Activated B cell treated with CpG ODN at 0.5 μM for 24 hours (primary cell): ENCODE measurements at places on chromosomes 5 and 9.

DNA sequence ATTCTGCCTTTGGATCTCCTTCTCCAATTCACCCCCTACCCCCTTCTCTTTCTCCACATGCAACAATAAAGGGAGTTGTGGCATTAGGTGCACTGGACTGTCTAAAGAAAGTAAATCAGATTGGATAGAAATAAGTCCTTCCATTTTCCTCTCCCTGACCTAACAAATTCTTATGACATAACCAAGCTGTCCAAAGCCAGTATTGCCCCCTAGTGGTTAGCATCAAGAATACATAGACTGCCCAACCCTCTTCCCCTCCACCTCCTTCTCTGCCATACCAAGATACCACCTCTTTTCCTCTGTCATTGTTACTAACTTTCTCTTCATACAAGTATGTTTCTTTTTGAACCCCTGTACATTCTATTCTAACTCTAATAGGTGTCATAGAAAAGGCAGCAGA is 45.7 kb downstream of the PPARGC1B start:
- H3K27me3 ChIP-seq: no peaks in the 10 kb centered on the region
- peaks cover 2% of the 10 kb centered on the region for H3K36me3 ChIP-seq
- peaks cover 52% of the 10 kb centered on the region for H3K4me1 ChIP-seq
- H3K27ac ChIP-seq: no peak overlapping the region
- no peak overlapping the region for H3K4me3 ChIP-seq

GRCh38 chr9:5857928-5858327 is 25.0 kb upstream of the ERMP1 start:
- no peak for DNase-seq
- no peak overlapping the region for H3K27ac ChIP-seq
- H3K36me3 ChIP-seq: peaks cover 4% of the 10 kb centered on the region
- no peak overlapping the region for H3K4me3 ChIP-seq

- H3K4me3 ChIP-seq: no peak overlapping the region
- no peak for DNase-seq
- H3K36me3 ChIP-seq: peaks cover 90% of the 10 kb centered on the region
- no peaks in the 10 kb centered on the region for H3K27me3 ChIP-seq
- peaks cover 24% of the 10 kb centered on the region for H3K4me1 ChIP-seq
- no peak overlapping the region for H3K27ac ChIP-seq
Measured at GRCh38 chr5:151108566-151108965, 27.7 kb upstream of the TNIP1 start.

DNA sequence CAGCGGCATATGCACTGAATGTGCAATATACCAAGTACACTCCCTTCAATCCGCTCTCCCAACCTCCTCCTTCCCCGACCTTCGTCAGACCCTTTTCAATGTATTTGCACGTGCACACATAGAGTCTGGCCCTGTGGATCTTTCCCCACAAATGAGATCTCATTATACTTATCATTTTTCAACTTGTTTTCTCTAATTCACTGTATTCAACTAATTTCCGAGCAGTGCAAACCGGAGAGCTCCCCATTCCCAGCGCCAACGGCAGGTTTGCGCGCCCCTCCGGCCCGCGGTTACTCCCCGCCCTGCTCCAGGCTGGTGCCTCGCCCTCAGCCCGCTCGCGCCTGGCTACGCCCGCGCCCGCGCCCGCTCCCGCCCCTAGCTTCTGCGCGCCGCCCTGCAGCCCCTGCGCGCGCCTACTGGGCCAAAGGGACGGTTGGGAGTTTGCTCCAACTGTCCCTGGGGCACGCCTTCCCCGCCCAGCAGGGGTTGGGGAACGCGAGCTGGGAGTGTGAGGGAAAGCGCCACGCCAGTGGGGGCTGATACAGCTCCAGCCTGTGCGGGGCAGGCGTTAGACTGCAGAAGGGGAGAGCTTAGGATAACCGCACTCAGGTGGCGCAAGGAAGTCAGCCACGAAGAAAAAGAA is 3.3 kb upstream of the CDC20B start:
- peak overlapping the region; percentile 28 for H3K4me3 ChIP-seq
- DNase-seq: peak; percentile 28
- H3K36me3 ChIP-seq: no peaks in the 10 kb centered on the region
- peaks cover 37% of the 10 kb centered on the region for H3K4me1 ChIP-seq
- peaks cover 60% of the 10 kb centered on the region for H3K27me3 ChIP-seq

DNA sequence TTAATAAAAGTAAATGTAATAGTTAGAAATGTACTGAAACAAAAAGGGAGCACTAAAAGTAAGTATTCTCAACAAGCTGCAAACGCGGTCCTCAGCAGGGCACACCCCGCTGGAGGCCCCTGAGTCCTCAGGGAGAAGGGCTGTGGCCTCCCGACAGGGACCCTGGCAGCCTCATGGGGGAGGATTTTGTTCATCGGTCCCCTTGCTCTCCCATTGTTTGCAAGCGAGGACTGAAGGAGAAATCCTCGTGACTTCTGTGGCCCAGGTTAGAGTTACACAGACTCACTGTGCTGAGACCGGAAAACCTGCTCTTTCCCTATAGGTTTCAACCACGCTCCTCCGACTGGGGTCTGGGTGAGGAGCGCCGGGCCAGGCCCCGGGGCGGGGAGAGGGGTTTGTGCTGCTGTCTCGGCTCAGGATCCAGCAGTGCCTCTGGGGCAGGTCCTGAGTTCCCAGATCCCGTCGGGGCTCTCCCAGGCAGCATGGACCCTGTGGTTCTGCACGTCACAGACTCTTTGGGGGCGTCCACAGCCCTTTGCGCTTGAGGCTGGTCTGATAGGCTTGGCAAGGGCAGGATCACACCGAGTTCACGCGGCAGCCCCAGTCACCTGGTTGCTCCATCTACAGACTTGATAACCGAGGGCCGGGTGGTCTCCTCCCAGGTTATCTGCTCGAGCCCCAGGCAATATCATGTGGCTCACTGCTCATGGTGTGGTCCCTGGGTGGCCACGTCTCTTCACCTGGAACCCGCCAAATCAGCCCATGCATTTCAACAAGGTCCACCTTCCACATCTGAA is 38.8 kb downstream of the MRPL36 start:
- H3K27ac ChIP-seq: no peak overlapping the region
- no peaks in the 10 kb centered on the region for H3K36me3 ChIP-seq
- no peak overlapping the region for H3K4me3 ChIP-seq
- H3K4me1 ChIP-seq: no peaks in the 10 kb centered on the region
- no peak for DNase-seq
- H3K27me3 ChIP-seq: peaks cover 23% of the 10 kb centered on the region

DNA sequence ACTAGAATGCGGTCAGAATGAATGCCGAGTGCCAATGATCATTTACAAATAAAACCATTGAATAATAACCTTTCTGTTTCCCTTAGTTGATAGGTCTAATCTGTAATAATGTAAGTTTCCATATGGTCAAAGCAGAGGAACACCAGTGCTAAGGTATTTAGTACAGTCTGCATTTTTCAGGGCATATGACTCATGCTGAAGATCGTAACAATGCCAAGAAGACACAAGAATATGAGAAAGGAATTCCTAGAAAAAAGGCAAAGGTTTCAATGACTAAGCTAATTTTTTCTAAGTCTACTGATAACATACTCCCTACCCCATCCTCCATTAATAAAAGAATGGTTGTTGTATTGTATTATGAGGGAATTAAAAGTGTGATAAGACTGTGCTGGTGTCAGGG is 2.8 kb downstream of the OR1L8 start:
- no peak overlapping the region for H3K27ac ChIP-seq
- peaks cover 2% of the 10 kb centered on the region for H3K27me3 ChIP-seq
- no peak for DNase-seq
- H3K4me3 ChIP-seq: no peak overlapping the region
- H3K4me1 ChIP-seq: no peaks in the 10 kb centered on the region

- H3K4me1 ChIP-seq: no peaks in the 10 kb centered on the region
- no peaks in the 10 kb centered on the region for H3K27me3 ChIP-seq
- no peak overlapping the region for H3K4me3 ChIP-seq
- no peaks in the 10 kb centered on the region for H3K36me3 ChIP-seq
- no peak for DNase-seq
- H3K27ac ChIP-seq: no peak overlapping the region
Measured at GRCh38 chr5:114176356-114176755, 185.5 kb upstream of the KCNN2 start.

- no peaks in the 10 kb centered on the region for H3K36me3 ChIP-seq
- no peak overlapping the region for H3K4me3 ChIP-seq
- DNase-seq: no peak
- no peak overlapping the region for H3K27ac ChIP-seq
- peaks cover 19% of the 10 kb centered on the region for H3K27me3 ChIP-seq
Measured at GRCh38 chr5:999032-999501, 9.5 kb upstream of the NKD2 start.

GRCh38 chr5:123157791-123158581 is 68.9 kb downstream of the PRDM6 start:
- H3K36me3 ChIP-seq: no peaks in the 10 kb centered on the region
- H3K4me1 ChIP-seq: no peaks in the 10 kb centered on the region
- no peak for DNase-seq
- no peak overlapping the region for H3K4me3 ChIP-seq
- H3K27me3 ChIP-seq: peaks cover 16% of the 10 kb centered on the region

- H3K4me3 ChIP-seq: no peak overlapping the region
- no peak for DNase-seq
- H3K36me3 ChIP-seq: peaks cover 9% of the 10 kb centered on the region
- no peaks in the 10 kb centered on the region for H3K27me3 ChIP-seq
- no peak overlapping the region for H3K27ac ChIP-seq
Measured at GRCh38 chr5:108983461-108984092, 235.9 kb downstream of the FER start.

- no peak overlapping the region for H3K4me3 ChIP-seq
- no peak overlapping the region for H3K27ac ChIP-seq
Measured at GRCh38 chr5:124634741-124635323, 111.6 kb downstream of the ZNF608 start.

DNA sequence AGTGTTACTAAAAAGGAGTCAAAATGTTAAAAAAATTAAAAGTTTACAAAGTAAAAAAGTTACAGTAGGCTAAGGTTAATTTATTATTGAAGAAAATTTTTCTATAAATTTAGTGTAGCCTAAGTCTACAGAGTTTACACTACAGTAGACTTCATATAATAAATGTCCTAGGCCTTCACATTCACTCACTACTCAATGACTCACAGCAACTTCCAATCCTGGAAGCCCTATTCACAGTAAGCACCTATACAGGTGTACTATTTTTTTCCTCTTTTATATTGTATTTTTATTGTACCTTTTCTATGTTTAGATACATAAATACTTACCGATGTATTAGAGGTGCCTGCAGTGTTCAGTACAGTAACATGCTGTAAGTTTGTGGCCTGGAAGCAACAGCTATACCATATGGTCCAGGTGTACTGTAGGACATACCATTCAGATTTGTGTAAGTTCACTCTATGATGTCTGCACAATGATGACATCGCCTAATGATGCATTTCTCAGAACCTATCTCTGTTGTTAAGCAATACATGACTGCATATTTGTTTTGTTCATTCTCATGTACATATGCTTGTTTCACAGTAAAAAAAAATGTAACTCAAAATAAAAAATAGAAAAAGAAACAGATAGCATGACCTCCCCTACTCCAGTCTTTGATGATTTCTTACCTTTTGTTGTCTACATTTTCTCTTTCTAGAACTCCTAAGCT is 64.7 kb downstream of the NR3C1 start:
- DNase-seq: no peak
- H3K4me3 ChIP-seq: no peak overlapping the region
- H3K27me3 ChIP-seq: no peaks in the 10 kb centered on the region
- H3K4me1 ChIP-seq: peaks cover 43% of the 10 kb centered on the region

GRCh38 chr5:108543486-108543885 is 161.6 kb upstream of the FBXL17 start:
- no peak overlapping the region for H3K4me3 ChIP-seq
- H3K4me1 ChIP-seq: no peaks in the 10 kb centered on the region
- no peaks in the 10 kb centered on the region for H3K36me3 ChIP-seq
- H3K27me3 ChIP-seq: peaks cover 7% of the 10 kb centered on the region

DNA sequence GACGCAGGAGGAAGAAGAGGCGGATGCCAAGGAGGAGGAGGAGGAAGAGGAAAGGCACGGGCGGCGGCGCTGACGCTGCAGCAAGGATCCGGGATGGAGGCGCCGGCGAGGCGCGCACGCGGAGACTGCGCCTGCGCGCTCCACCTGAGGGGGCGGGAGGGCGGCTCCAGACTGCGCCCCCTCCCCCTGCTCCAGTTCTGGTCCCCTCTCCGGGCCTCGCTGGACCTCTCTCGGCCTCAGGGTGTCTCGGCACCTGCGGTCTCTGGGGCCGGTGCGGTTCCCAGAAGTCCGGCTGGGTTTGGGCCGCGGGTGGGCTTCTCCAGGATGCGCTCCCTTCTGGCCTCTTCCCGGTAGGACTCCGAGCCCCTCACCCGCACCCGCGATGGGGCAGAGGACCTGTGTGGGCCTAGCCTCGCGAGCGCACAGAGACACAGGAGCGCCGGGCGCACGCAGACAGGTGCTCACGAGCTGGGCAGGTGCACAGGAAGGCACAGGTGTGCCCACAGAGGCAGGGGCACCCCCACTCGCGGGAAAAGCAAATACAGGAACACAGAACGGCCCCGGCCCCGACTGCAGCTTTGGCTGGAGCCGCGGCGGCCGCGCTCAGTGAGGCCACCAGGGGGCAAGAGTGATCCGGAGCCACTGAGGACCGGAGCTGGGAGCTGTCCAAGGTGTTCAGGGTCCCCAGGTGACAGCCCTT is at the start of gene NPDC1:
Gene NPDC1 (minus strand): TSS at position 90 of the 700 bp plus-strand sequence. CDS start 188 bp downstream, outside the sequence.
- H3K4me3 ChIP-seq: peak within 1 kb of the TSS; percentile 2
- no peaks in the 10 kb centered on the region for H3K36me3 ChIP-seq
- H3K27me3 ChIP-seq: peaks cover 34% of the 10 kb centered on the region
- no peak within 1 kb of the TSS for H3K27ac ChIP-seq
- peaks cover 16% of the 10 kb centered on the region for H3K4me1 ChIP-seq
- peak; percentile 76 for DNase-seq

DNA sequence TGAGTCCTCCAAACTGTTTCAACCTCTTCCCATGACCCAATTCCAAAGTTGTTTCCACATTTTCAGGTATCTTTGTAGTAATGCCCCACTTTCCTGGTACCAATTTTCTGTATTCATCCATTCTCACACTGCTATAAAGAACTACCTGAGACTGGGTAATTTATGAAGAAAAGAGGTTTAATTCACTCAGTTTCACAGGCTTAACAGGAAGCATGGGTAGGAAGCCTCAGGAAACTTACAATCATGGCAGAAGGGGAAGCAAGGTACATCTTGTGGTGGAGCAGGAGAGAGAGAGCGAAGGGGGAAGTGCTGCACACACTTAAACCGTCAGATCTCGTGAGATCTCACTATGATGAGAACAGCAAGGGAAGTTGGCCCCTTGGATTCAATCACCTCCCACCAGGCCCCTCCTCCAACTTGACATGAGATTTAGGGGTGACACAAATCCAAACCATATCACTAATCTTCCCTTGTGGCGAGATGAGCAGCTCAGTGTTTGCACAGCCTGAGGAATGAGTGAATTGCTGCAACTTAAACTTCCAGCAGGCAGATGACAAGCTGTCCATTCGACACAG is 42.9 kb downstream of the TRIP13 start:
- H3K27ac ChIP-seq: no peak overlapping the region
- no peaks in the 10 kb centered on the region for H3K4me1 ChIP-seq
- no peaks in the 10 kb centered on the region for H3K36me3 ChIP-seq
- no peak overlapping the region for H3K4me3 ChIP-seq
- DNase-seq: no peak
- H3K27me3 ChIP-seq: peaks cover 18% of the 10 kb centered on the region
